EH (cell line): ENCODE measurements at places on chromosomes 1 and 21.

DNA sequence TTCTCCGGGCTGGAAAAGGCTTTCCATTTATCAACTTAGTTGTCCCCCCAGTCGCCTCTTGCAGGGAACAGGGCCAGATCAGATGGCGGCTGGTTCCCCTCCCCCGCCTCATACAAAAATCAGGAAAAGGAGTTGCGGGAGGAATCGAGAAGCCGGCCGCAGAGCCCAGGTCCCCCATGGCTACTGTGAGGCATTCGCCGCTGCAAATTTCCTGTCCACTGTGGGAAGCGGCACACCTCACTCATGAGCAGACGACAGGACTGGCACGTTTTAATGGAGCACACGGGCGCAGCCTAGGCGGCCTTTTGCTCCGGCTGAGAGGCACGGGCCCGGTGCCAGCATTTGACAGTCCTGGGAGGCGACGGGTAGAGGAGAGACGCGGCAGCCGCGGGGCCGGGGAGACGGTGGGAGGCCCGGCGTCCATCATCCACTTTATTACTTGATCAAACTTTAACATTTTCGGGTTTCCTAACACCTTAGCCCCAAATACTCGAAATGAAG lies 1.1 kb downstream of the GNG4 start:
- peak; percentile 25 for DNase-seq

GRCh38 chr1:29849038-29849750 lies 612.9 kb downstream of the PTPRU start:
- DNase-seq, result peak; percentile 41

GRCh38 chr1:4530166-4530785 lies 124.1 kb upstream of the AJAP1 start:
- DNase-seq, result no peak

DNA sequence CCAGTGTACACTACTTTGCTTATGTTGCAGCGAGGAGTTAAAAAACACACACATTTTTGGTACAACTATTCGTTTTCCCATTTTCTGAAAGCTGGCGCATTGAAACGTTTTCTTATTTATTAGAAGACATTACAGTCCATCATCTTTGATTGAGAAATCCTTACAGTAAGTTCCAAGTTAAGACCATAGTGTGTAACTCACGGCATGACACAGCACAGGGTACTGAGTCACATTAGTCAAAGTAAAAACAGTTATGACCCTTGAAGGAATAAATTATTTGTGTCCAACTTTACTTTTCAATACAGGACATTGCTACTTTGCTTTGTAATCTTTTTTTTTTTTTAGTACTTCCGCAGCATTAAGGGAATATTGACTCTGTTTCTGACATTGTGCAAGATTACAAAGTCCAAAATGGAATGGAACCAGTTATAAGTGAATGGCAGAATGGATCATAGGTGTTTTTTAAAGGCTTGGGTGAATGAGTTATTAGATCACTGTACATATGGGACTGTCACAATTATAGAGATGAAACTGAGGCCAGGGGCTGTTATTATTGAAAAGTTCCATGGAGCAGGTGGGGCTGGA lies 11.7 kb downstream of the PTGFRN start:
- no peak for DNase-seq

DNA sequence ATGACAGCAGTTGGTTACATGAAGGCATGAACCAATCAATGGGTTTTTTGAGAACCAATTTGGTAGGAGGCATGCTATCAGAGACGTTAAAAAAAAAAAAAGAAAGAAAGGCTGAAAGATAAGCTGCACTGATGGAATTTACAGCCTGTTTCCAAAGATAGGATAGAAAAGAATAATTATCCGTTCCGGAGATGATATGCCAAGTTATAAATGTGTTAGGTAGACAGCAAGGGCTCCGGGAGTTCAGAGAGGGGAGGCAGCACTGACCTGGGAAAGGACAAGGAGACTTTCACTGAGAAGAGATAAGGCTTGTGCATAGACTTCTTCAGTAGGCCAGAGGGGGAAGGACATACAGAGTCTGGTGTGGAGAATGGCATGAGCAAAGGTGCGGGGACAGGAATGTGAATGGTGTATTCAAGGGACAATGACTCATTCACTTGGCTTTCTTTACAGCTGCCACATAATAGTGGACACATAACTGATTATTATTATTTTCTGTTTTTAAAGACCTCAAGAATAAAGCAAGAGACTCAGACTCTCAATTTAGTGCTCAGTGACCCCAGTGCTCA lies 24.8 kb upstream of the ACBD6 start:
- peak; percentile 56 for DNase-seq

GRCh38 chr1:242692988-242693387 lies 168.5 kb upstream of the PLD5 start:
- no peak for DNase-seq

GRCh38 chr1:148264374-148265276 lies 112.5 kb upstream of the NBPF11 start:
- DNase-seq, result peak; percentile 35
